Thoracic aorta (tissue), 2 donors: ENCODE measurements at places on chromosomes 6 and 20. TPM values are rescaled to one million over a fixed set of nuclear protein-coding genes. Genes with fewer than 3 reads are reported as not detected.

Gene MYO6
- total RNA-seq: 23.8 TPM

Gene CARMIL1
- 63.0 TPM for total RNA-seq

Gene LAMA5
- total RNA-seq: 289 TPM

Gene RAMACL
- total RNA-seq: 4.6 TPM

Gene LGSN
- not detected for total RNA-seq

GRCh38 chr6:37514321-37514771, 14.7 kb upstream of the CCDC167 start:
- DNase-seq: no peak

GRCh38 chr20:57215826-57216471, 50.5 kb downstream of the BMP7 start:
- no peak for DNase-seq

- no peak for DNase-seq
These were observed 40.2 kb downstream of the HNF4A start for GRCh38 chr20:44395461-44396340.

GRCh38 chr6:61949971-61950370, 336.1 kb downstream of the KHDRBS2 start:
- no peak for DNase-seq

GRCh38 chr20:3224681-3225421, 14.1 kb downstream of the SLC4A11 start:
- no peak for DNase-seq

- no peak for DNase-seq
These were observed 98.3 kb downstream of the SASH1 start for GRCh38 chr6:148440877-148441453.

- no peak for DNase-seq
These were observed 64.3 kb downstream of the ADTRP start for GRCh38 chr6:11714116-11714797.
